Myocyte (in vitro differentiated cells): ENCODE measurements at places on chromosomes 16 and 17. TPM values are rescaled to one million over a fixed set of nuclear protein-coding genes. Genes with fewer than 3 reads are reported as not detected.
A peak's percentile ranks its signal among the peaks of the same experiment; 100 is the strongest.

Gene TBC1D3I
- total RNA-seq, result 0.13 TPM in 1 of 2 replicates, not detected in the other

Gene HBQ1
- not detected in 2 replicates for total RNA-seq

GRCh38 chr17:73940511-73940910 is 263.0 kb upstream of the RPL38 start:
- DNase-seq, result no peak

DNA sequence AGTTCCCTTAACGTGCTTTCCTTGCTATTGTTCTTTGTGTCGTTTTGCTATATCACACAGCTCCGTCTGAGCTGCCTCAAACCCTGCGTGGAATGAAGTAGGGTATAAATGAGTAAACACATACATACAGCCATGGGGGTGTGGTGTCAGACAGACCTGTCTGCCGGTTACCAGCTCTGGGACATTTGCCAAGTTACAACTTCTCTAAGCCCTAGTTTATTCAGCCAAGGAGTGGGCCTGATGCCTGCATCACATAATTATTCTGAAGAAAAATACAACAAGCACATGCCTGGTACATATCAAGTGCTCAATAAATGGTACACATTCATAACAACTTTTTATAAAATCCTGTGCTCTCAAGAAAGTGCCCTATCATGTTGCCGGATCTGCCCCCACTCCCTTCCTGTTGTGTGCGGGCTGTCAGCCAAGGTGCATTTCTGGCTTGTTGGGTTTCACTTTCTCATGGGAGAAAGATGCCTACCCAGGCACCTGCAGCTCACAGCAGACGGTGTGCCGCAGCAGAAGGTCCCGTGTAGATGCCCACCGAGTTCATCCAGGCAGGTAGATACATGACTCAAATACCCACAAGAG is 30.5 kb downstream of the SMPD3 start:
- no peak for DNase-seq

DNA sequence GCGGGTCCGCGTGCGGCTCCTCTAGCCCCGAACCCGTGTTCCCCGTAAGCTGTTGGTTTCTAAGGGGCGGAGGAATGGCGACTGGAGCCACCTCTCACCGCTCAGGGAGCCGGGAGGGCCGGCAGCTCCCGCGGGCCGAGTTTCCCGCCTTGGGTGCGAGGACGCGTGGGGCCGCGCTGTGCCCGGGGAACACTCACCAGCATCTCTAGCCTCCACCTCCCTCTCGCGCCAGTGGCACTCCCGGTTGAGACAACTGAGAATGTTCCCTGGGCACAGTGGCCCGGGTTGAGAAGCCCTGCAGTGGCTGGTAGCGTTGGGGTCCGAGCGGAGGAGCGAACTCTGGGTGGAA is 560 bp downstream of the TELO2 start:
- DNase-seq, result peak; percentile 23

Gene PLCG2
- total RNA-seq, result 0.05 and 0.11 TPM in 2 replicates

- DNase-seq, result no peak
Observed at GRCh38 chr17:50793007-50793406, 25.7 kb upstream of the ANKRD40CL start.

Gene SULT1A4
- total RNA-seq, result 0.32 and 5.8 TPM in 2 replicates

DNA sequence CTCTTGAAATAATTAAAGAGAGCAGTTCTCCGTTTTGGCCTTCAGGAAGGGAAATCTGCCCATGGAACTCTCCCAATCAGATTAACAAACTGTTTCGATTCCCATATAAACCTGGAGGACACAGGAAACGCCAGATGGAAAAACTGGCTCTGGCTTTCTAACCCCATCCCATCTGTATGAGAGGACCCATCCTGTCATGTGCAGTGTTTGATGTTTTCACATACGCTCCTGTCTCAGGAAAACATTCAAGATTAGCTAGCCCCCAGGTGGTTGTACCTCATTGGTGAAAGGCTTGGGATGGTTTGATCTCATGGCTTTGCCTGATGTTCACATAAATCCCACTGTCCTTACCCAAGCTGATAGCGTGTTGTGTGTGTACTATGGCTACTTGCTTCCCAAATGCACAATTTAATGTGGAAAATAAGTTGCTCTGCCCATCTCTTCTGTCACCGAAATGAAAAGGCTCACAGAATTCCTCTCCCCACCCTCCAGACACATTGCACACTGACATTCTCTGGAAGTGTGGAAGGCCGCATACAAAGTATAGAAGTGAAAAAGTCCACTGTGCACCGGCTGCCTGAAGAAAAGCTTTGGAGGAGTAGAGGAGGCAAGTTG is 18.2 kb upstream of the ERN1 start:
- no peak for DNase-seq

Gene PYY
- 0.19 TPM in 1 of 2 replicates, not detected in the other for total RNA-seq

- no peak for DNase-seq
Observed at GRCh38 chr16:28482026-28482425, 9.8 kb downstream of the CLN3 start.

DNA sequence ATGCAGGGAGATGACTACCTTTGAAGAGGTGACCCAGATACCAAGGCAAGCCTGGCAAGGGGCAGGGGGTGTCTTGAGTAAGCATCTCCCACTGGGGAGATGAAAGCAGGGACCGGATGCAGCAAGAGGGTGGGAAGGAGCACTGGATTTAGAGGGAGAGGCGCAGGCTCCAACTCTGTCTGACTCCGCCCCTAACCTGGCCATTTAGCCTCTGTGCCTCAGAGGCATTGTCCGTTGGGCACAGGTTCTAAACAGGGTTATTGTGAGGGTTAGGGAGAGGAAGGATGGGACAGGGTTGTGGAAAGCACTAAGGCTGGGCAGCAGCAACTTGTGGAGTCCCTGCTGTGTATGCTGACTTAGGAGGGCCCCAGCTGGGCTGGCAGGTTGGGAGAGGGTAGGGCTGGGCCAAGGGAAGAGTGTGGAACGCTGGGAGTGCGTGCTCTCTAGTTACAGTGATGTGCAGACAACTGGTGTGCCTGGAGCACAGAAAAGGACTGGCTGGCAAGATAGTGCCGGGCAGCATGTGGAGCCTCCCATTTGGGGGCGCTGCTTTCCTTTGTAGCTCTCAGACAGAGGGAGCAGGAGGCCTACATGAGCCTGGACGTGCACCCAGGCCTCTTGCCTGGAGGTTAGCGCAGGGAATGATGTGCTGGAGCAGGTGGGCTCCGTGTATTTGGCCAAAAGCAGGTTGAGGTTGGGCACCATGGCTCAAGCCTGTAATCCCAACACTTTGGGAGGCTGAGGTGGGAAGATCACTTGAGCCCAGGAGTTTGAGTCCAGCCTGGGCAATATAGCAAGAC is 26.2 kb downstream of the TBX2 start:
- no peak for DNase-seq

Gene TPSG1
- not detected in 2 replicates for total RNA-seq

Gene BOLA2B
- total RNA-seq, result 66.2 and 236 TPM in 2 replicates

Gene NPIPB12
- total RNA-seq, result 5.8 and 8.1 TPM in 2 replicates

- no peak for DNase-seq
Observed at GRCh38 chr17:55453839-55454557, 32.4 kb upstream of the MMD start.

- DNase-seq, result peak; percentile 47
Observed at GRCh38 chr16:72467157-72467759, 295.3 kb upstream of the PMFBP1 start.

GRCh38 chr17:32319548-32319905 is 22.4 kb downstream of the C17orf75 start:
- DNase-seq, result peak; percentile 68

DNA sequence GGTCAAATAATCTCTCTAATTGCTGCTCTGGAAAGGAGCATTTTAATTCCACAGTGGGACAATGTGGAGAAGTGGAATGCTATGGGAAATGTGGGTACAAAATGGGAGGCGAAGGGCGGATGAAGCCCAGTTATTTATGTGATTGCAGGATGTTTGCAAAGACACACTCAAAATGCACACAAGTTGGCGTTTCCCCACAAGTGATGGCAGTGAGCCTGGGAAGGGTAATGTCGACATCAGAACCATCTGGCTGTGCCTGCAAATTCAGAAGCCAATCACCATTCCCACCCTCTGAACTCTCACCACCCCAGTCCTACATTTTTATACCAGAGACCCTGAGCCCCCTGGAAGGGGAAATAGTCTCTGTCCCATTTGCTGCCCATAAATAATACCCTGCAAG is 201.1 kb downstream of the SOX9 start:
- no peak for DNase-seq
